DMS53 (cell line): ENCODE measurements at places on chromosomes 4 and X.

GRCh38 chr4:133130171-133130570 is 18.9 kb upstream of the PCDH10 start:
- no peak for DNase-seq

DNA sequence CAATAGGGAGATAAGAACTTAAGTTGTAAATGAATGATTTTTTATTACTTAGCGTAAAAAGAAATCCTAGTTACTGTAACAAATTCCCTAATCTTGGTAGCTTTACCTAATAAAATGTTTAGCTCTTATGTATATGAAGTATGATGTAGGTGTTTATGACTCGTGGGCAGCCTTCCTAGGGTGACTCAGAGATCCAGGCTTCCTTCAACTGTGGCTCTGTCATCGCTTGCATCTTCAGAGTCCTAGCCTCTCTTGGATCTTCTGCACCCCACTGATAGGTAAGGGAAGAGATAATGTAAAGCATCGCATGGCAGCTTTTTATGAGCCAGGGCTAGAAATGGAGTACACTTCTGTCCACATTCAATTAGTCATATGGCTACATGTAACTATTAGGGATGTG is 165.6 kb upstream of the GLRA2 start:
- DNase-seq: no peak

GRCh38 chr4:7679406-7680040 is 244.8 kb upstream of the PSAPL1 start:
- peak; percentile 42 for DNase-seq

DNA sequence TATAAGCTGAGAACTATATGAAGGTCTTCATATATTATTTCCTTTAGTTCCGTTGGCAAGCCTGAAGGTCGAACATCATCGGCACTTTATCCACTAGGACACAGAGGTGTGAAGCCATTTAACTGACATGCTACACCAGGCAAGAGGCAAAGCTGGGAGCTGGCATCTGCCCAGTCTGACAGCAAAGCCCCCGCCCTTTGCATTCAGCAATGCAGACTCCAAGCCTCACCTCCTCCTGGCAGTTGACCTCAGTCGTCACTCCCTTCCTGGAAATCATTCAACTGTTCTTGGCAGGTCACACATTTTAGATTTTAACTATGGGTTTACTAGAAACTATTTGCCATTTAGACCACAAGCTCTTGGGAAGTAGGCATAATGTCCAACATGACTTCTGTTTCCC is 135.8 kb upstream of the FRG1 start:
- no peak for DNase-seq

GRCh38 chr4:47788126-47788525 is 49.7 kb downstream of the CORIN start:
- DNase-seq: no peak

DNA sequence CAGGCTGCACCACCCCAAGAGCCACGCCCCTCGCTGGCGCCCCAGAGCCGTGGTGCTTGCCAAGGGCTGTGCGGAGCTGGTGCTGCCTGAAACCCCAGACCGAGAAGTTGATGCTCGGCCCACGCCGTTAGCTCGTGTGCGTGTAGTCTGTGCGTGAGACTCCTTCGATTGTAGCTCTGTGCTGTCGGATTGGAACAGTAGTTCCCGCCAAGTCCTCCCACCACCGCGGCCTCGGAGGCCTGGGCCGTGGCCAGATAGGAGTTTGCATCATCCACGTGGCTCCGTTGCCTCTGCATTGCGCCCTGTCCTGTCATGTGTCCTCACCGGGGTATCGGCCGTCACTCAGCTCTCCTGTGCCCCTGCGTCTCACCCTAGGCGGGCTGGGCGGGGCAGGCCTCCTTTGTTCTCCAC is 24.2 kb downstream of the TNIP2 start:
- DNase-seq: no peak

DNA sequence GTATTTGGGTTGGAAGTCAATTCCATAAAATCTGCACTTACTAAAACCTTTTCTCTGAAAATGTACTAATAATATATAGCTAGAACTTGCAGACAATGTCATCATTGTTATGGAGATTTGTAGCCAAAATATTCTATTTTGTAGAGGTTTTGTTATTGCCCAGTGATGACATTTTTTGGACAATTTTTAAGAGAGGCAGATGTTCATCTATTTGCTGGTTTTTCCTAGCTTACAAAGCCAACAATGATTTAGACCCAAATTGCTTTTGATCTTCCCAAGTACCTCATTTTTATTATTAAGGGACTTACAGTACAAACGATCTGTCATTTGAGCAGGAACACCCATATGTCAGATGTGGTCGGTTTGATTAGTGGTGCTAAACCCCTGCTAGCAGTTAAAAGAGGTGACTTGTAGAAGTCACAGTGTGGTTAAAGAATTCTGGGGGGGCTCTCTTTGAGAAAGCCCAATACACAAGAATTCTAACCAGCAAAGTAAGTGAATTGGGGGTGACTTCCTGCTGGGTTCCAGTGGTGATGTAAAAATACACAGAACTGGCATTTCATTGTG is 136.2 kb downstream of the KIT start:
- no peak for DNase-seq

- DNase-seq: no peak
Measured at GRCh38 chr4:26467724-26468123, 22.6 kb downstream of the CCKAR start.
